ENCODE measurements at places on chromosomes 4 and X.
A peak's percentile ranks its signal among the peaks of the same experiment; 100 is the strongest.

GRCh38 chrX:103423955-103424638 lies 47.8 kb downstream of the BEX3 start:
- ATAC-seq: no peak

DNA sequence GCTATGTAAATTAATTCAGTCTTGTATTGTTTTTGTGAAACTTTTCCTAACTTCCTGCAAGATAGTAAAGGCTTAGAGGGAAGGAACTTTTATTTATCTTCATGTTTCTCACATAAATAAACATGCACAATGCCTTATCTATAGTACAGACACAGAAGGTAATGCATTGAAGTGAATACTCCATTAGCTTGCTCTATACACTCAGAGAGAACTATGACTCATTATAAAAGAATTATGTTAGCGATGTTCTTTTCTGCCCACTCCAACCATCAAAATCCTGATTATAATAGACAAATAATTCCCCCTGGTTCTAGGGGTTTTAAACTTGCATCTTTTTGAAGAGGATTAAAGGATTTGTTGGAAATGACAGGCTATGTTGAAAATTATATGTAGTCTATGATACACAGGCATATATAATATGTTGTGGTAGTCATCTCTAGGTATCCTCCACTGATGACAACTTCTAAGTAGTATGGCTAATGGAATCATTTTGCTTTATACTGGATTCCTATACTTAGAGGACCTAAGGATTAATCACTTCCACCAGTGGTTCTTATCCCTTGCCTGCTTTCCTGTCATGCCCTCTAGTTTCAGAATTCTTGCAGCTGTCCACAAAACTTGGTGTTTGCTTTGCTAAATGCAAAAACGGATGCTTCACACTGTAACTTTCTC lies 115.7 kb downstream of the NDST4 start:
- no peak for ATAC-seq

DNA sequence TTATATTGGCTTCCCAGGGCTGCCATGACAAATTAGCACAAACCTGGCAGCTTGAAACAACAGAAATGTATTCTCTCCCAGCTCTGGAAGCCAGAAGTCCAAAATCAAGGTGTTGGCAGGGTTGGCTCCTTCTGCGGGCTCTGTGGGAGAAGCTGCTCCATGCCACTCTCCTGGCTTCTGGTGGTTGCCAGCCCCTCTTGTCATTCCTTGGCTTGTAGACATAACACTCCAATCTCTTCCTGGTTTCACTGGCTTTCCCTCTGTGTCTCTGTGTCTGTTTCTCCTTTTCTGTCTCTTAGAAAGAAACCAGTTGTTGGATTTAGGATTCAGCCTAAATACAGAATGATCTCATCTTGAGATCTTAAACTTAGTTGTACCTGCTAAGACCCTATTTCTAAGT lies 85.5 kb downstream of the USP46 start:
- no peak for ATAC-seq

DNA sequence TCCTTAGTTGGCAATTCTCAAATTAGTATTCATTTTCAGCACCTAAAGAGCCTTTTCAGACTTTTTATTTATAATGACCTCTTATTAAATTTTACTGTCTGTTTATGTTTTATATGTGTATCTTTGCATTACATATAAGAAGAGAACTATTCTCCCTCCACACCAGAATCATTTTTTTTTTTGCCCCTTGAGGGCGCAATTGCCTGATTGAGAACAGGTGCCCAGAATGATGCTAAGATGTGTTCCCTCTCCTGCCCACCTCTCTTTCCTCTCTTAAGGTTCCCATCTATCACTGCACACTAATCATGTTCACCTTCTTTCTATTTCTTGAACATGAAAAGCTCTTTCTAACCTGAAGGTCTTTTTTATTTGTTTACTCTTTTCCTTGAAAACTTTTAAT lies 44.2 kb upstream of the ADAM29 start:
- peak; percentile 55 for ATAC-seq

GRCh38 chr4:55409468-55410171 lies 13.9 kb downstream of the TMEM165 start:
- ATAC-seq: peak; percentile 59
